Right ventricle myocardium superior (tissue), 1 donor: ENCODE measurements at places on chromosomes 5 and 9.

- DNase-seq: no peak
Measured at GRCh38 chr5:135324897-135325650, 74.0 kb downstream of the MACROH2A1 start.

GRCh38 chr5:445591-445990, 2.6 kb downstream of the EXOC3 start:
- peak; percentile 16 for DNase-seq

DNA sequence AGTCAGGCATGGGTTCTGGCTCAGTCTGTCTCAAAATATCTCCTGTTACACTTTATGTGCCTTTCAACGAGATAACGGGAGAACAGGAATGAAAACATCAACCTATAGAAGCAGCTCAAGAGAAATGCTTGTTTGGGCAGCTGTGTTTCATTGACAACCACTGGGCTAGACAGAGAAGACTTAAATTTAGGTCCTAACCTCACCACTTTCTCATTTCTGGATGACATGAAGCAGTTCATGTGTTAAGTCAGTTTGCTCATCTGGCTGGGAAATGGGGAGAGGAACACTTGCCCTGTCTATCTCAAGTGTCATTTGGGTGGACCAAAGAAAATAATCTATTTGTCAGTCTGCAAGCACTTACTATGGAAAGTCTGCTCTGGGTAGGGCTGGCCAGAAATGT, 66.7 kb upstream of the PCA3 start:
- DNase-seq: no peak

DNA sequence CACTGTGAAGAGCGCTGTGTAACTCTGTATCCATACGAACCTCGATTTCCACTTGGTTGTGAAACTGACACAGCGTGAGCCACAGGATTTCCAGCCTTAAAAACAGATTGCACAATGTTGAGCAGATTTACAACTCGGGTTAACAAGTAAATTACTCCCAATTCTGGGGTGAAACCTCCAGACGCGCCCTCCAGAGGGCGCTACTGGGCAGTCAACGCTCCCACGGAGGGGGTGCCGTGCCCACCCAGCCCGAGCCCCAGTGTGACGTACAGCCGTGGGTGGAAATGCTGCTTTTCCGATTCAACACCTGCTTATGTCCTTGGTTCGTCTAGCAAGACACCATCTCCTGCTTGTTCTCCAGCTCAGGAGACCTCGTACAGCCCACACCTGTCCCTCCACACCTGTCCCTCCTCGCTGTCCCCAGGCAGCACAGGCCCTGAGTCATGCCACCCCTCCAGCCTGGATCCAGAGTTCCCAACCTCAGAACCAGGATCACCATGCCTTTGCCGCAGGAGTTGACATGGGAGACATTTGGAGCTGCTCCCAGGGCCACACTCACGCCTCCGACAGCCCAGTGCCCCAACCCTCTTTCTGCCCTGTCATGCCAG, 34.4 kb upstream of the SLC6A3 start:
- peak; percentile 62 for DNase-seq

- DNase-seq: no peak
Measured at GRCh38 chr9:132647355-132647754, 22.4 kb downstream of the DDX31 start.

- no peak for DNase-seq
Measured at GRCh38 chr5:2688586-2688985, 62.9 kb downstream of the IRX2 start.

GRCh38 chr5:135457424-135458071, 5.4 kb upstream of the TIFAB start:
- DNase-seq: peak; percentile 79

- DNase-seq: no peak
Measured at GRCh38 chr5:140565780-140566095, 1.1 kb downstream of the SLC35A4 start.

GRCh38 chr5:87944553-87945285, 323.9 kb downstream of the TMEM161B start:
- peak; percentile 60 for DNase-seq

DNA sequence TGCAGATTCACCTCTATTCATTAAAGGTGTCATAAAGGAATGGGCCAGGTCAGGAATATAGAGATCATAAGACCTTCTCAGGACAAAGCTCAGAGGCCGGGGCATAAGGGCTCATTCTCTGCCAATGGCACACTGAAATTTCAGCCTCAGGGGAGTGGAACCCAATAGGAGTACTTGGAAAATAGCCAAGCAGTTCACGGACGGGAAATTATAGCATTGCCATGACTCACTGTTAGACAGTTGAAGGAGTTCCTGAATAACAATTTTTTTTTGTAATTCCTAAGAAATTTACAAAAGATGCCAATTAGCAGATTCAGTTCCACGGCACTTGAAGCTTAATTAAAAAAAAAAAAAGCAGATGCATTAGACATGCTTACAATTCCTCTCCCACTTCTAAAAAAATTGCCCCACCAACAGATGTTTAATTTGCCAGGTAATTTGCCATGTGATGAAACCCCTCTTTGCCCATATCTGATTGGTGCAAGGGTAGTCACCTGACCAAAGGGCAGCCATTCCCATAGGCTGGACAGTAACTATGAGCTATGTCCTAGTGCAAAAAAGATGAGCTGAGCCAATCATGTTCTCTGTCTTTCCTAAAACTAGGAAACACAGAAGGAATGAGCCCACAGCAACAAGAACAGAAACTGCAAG, 58.6 kb downstream of the PTCD2 start:
- peak; percentile 44 for DNase-seq

DNA sequence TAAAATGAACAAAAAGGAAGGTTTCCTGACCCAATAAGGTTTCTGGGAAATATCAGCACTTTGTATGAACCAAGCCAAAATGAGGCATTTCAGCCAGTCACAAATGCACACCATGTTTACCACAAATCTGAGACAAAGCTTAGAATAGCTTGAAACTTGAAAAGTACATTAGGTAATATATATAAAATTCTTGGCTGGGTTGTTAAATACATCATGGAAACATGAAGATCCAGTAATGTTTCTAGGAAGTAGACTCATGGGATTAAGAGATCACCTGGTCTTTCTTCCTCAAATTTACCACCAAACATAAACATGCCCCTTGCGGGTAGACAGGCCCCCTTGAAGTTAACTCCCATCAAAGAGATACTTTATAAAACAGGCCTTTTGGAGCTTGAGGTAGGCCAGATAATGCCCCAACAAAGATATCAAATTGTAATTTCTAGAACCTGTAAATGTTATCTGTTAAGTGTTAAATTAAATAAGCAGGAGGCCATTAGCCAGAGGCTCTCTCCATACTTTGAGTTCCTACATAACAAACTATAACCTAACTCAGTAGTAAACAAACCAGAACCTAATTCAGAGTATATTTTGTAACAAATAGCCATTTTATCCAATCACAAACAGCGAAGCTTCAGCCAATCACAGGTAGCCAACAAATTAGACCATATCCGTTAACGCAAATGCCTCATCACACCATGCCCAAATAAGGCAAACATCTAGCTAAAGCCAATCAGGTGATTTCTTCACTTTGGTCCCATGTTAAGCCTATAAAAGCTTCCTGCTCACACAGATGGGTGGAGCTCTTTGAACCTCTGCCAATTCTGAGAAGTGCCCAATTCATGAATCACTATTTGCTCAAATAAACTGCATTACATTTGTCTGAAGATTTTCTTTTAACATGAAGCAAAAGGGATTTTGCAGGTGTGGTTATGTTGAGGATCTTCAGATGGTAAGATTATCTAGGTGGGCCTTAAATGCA, 127.9 kb upstream of the TARS1 start:
- no peak for DNase-seq

GRCh38 chr9:2704504-2704903, 12.8 kb upstream of the KCNV2 start:
- no peak for DNase-seq

- DNase-seq: no peak
Measured at GRCh38 chr9:19441730-19442129, 32.9 kb downstream of the ACER2 start.

DNA sequence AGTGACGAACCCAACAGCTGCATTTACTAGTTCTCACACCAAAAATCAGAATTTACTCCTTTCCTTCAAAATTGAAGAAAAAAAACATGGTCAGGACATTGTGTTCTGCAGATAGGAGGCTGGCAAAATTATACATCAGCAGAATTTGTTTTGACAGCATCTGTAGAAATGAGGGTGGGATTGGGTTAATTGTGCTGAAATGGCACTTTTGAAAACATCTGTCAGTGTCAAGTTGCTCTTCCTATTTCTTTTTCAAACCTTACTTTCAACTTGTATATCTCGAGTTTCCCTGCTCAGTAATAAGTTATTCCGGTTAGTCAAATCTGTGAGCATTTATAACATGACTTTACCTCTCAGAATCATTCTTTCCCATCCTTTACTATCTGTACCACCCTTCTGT, 19.8 kb downstream of the WDR36 start:
- DNase-seq: no peak

- no peak for DNase-seq
Measured at GRCh38 chr9:114416906-114417305, 29.1 kb upstream of the AKNA start.

- DNase-seq: no peak
Measured at GRCh38 chr9:116137581-116137980, 16.0 kb upstream of the PAPPA start.

GRCh38 chr5:3933536-3933935, 337.9 kb downstream of the IRX1 start:
- no peak for DNase-seq

GRCh38 chr5:75992753-75993152, 90.4 kb upstream of the SV2C start:
- DNase-seq: no peak

- no peak for DNase-seq
Measured at GRCh38 chr5:107512029-107512428, 158.7 kb downstream of the EFNA5 start.

DNA sequence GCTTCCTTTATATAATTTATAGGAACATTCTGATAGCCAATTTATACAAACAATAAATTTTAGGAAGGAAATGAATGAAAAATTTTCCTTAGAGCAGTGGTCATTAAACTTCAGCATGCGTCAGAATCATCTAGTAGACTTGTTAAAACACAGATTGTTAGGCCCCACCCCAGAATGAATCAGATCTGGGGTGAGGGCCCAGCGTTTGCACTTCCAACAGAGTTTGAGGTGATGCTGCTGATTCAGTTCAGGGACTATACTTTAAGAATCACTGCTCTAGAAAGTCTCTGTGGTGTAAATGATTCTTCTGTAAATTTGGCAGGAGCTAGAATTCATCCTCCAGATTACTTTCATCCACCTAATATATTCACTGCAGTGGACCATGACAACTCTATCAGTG, 80.4 kb downstream of the SLC12A2 start:
- DNase-seq: no peak

GRCh38 chr5:11311272-11311671, 550.2 kb upstream of the DAP start:
- no peak for DNase-seq

DNA sequence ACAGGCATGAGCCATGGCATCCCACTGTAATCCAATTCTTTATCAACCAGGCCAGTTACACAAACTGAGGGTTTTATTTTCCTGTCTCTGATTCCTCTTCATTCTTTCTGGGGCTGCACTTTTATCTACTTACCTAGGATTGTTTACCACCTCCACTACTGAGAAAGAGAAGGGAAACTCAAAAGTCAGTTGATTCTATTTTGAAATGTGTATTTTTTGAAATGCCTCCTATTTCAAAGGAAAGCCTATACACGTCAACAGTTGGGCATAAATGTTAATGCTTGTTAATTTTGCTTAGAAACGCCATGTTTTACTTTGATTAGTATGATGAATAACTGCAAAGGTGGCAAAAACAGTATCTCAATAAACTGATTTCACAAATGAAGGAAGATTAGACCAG, 92.5 kb downstream of the MLLT3 start:
- no peak for DNase-seq

DNA sequence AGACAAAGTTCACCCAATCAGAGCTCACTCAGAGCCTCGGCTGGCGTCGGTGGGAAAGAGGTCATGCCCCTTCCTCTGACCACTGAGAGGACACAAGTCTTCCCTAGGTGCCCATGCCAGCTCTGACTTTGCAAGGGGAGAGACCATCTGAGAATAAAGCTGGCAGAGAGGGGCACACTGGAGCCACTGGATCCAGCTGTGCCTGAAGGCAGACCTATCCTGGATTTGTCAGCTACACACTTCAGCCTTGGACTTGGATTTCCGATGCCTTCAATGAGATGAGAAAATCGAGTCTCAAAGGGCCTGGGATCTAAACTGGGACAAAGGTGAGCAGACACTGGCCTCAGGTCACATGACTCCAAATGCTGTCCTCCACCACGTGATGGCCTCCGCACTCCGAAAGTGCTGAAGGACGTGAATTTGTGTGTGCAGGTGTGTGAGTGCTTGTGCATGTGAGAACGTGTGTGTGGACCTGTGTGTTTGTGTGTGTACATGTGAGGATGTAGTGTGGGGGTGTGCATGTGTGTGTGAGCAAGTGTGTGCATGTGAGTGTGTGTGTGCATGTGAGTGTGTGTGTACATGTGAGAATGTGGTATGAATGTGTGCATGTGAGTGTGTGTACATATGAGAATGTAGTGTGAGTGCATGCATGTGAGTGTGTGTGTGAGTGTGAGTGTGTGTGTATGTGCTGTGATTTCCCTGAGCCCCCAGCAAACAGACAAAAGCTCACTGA, 37.9 kb downstream of the BARX1 start:
- no peak for DNase-seq

GRCh38 chr9:32606811-32607210, 28.7 kb downstream of the TAF1L start:
- DNase-seq: no peak

DNA sequence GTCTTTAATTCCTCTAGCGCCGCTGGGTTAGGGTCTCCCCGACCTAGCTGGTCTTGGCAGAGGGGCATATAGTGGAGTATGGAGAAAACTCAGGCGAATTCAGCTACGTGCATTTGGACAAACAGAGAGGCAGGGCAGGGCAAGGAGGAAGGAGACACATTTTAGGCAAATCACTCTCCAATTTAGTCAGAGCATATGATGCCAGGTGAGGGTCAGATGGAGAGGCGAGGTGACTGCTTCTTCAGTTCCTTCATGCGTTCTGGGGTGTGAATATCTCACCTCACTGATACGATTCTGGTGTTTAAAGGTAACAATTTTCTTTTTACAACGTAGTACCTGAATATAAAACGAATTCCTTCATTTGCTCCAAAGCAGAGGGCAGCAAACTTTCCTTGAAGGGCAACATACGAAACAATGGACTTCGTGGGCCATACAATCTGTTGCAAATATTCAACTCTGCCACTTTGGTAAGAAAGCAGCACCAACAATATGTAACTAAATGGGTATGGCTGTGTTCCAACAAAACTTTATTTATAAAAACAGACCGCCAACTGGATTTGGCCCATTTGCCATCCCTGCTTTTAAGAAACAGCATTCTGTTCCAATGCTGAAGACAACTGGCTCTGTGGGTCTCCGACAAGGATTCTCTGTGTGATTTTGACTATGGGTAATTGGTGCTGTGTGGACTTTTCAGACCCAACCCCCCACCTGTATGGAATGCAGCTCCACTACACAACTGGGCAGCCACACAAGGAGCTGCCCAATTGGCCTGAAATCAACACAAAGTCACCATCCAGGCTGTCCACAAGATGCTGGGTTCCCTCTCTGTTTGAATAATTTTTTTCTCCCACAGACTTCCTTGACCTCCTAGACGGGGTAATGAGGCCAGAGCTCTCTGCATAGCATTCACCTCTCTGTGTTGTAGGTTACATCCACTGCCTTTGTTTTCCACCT, 53.8 kb downstream of the RAPGEF1 start:
- DNase-seq: no peak

- no peak for DNase-seq
Measured at GRCh38 chr5:98773214-98773463, 324 bp upstream of the RGMB start.
